ENCODE measurements at places on chromosomes 6 and 20.

- DNase-seq: no peak
Observed at GRCh38 chr20:47503685-47504084, 2.0 kb downstream of the NCOA3 start.

GRCh38 chr6:141354191-141354955 is 778.4 kb upstream of the GJE1 start:
- DNase-seq: no peak

DNA sequence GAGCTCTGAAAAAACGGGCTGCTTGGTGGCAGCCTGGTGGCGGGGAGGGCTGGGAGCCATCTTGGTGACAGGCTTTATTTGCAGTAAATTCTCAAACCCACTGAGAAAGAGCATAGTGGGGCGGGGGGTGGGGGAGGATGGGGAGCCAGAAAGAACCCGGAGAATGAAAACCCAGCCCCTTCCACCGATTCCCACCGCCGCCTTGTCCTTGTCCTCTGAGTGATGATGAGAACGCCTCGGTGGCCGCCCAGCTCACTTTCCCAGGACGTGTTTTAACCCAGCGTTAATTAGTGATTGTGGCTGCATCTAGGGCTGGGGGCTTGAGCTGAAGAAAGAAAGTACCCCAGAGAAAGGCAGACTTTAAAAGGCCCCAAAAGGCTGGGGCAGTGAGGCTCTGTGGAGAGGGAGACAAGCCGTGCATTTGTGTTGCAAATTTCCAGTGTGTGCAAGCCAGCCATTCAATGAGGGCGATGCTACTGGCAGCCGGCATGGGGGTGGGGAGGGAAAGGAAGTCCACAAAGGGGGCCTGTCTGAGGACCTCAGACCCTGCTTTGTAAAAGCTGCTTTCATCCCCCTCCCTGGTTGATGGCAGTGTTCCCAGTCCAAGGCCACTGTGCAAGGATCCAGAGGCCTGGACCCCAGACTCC is 6.2 kb upstream of the GHRH start:
- DNase-seq: no peak

DNA sequence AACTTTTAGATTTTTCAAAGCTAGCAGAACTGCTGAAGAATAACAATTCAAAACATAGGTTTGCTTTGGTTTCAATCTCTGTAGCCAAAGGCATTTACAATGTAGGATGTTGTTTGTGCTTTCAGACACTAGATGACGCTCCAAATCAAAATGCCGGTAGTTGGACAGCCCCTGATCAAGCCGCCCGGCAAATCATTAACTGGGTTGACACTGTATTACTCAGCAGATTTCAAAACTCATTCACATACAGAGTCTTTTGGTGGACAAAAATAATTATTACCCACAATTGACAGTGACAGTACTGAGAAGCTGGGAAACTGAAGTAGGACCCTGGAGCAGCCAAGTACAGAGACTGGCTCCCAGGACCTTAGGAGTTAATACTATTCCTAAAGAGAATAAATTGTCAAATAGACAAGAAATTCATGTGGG is 21.3 kb upstream of the HFE start:
- DNase-seq: no peak

DNA sequence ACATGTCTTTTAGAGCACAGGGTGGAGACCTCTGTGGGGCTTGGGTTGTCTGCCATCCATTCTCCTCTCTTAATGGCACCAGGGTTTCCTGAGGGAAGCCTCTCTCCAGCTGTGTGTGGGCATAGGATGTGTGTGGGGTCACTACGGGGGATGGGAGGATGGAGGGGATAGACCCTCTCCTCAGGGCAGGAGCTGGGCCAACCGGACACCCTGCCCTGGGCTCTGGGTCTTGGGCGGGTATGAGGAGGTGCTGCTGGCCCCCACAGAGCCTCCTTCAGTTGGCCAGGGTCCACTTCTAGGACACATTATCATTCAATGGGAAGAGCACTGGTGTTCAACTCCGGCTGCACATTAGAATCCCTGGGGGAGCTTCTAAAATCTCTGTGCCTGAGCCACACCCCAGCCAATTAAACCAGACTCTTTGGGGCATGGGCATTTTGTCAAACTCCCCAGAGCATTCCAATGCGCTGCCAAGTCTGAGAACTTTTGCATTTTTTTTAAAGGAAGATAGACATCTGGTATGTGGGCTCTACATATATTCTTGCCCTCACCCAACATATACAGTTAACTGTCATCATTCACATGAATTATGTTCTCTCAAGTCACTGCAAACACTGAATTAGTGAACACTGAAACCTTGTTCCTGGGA is 38.5 kb downstream of the TRAM2 start:
- DNase-seq: no peak

DNA sequence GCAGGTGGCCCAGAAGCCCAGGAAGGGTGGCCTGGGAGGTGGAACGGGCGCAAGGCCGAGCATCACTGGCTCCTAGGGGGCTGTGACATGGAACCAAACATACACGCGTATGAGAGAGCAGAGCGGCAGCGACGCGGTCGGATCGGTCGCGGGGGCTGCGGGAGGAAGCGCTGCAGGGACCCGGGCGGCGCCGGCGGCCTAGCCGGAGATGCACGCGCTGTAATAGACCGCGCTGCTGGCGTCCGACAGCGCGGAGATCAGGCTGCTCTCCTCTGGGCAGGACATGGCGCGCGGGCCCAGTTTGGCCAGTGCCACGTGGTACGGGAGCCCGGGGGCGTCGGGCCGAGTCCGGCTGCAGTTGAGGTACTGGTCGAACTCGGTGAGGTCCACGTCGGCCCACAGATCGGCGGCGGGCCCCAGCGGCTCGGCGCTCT is 1.5 kb downstream of the SOX18 start:
- DNase-seq: no peak

GRCh38 chr6:163381118-163381756 is 33.3 kb upstream of the QKI start:
- DNase-seq: no peak

GRCh38 chr20:17593902-17594301 is 24.0 kb downstream of the DSTN start:
- no peak for DNase-seq

DNA sequence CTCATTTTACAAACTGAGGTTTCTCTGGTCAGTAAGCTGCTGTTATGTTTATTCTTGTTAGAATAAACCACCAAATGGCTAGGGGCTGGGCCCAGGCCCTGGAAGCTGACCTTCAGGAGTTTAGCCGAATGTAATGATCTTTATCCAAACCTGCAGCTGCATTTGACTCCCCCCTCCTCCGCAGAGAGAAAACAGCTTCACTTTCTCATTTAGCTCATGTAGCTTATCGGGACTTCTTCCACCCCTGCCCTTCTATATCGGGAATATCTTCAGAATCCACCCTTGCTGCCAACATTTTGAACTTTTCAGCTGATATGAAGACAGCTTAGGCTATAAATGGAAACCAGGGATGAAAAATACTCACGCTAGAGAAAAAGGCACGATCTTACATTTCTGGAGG is 102.6 kb downstream of the ZMYND8 start:
- DNase-seq: no peak

DNA sequence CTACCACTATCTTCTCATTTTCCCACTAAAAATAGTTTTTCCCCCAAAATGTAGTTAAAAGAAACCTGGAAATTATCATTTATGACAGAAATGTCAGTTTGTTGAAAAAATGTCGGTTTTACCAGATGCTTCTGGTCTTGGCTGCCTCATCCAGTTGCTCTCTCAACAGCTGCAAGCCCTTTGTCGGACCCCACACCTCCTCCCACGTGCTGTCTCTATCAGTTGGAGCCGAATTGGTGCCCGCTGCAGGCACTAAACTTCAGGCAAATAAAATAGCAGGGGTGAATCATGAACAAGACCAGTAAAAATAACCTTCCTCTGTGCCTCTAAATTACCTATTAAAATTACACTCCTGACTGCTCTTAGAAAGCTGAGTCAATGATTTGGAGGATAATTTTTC is 129.5 kb upstream of the CEP162 start:
- no peak for DNase-seq

DNA sequence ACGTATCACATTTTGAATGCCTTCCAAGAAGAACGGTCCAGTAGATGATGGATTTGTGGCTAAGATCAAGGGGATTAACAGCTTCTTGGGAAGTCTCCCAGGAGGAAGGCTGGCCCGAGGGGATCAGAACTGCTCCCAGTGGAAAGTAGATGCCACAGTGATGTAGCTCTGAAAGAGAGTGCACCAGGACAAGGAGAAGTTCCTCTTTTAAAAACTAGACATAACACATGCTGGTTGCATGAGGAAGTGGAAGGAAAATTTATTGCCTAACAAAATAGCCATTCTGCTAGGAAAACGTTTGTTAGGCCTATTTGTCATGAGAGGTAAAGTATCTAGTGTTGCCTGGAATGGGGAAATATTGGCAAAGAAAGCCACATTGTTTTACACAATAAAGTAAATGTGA is 87.8 kb downstream of the CDH26 start:
- no peak for DNase-seq

DNA sequence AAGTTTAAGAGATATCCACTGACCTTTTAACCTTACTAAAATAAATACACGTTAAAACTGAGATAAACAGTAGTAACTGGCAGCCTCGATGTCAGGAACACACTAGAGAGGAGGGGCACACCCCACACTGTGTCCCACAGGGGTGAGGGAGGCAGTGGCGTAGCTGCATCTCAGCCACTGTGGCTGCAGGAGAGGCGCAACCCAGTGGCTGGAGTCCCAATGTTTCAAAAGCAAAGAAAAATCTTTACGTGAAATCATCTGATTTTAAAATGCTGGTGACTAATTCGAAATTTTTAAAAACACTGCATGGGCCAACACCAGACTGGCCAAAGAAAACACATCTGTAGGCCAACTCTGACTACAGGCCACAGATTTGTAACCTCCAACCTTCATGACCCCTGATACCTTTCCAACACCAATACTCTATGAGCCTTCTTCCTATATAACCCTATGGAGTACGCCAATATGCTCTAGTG is 54.7 kb downstream of the TRAM2 start:
- no peak for DNase-seq

- no peak for DNase-seq
Observed at GRCh38 chr20:54167909-54168872, 5.6 kb downstream of the CYP24A1 start.

DNA sequence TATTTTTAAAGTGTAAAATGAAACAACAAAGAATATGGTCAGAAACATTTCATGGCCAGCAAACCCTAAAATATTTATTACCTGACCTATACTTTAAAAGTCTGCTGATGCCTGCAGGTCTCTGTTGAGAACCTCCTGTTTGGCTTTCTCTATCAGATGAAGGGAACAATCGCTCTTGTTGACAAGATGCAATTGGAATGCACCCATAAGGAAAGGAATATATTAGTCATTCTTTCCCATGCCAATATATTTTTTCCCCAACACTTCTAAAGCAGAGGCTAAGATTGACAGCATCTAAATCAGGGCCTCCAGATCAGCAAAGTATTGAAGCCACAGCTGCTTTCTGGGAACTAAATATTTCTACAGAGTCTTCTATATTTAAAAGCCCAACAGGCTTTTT is 897.8 kb downstream of the EPHA7 start:
- DNase-seq: no peak
